ENCODE measurements at places on chromosomes 3 and 15.

GRCh38 chr3:146712806-146713205 lies 107.7 kb upstream of the PLSCR5 start:
- DNase-seq = no peak

DNA sequence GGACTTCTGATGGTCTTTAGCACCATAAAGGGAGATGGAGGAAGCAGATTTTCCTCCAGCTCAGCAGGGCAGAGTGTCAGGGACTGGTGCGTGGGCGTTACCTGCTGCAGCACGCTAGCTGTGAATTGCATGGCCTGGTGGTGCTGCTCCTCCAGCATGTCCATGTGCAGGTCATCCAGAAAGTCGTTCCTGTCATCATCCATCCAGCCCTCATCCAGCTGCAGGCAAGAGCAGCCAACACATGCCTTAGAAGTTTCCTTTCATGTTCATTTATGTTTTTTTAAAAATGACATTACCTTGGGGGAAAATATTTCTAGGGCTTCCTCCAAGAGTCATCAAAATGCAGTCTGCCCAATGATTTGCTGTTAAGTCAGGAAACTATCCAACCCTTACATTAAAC lies 239.2 kb downstream of the PDZRN3 start:
- DNase-seq = no peak

GRCh38 chr3:173028351-173028750 lies 112.7 kb downstream of the SPATA16 start:
- no peak for DNase-seq

GRCh38 chr3:116141724-116142123 lies 303.6 kb downstream of the LSAMP start:
- no peak for DNase-seq

- no peak for DNase-seq
Measured at GRCh38 chr15:82950746-82951370, 1.7 kb downstream of the HOMER2 start.

DNA sequence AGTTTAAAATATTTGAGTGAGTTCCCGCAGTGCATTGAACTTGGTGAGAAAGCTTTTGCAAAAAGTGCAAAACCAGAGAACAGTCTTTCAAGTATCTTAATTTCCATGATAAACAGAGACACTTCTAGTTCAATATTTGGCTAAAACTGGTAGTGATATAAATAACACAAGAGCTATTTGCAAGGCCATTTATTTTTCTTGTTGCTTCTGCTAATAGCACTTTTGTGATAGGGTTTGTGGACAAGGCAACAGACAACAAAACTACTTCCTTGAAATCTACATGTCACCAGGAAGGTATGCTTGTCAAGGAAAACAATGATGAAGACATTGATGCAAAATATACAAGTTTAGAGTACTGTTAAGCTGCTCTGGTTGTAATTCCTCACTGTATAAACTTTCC lies 1225.1 kb downstream of the OTOL1 start:
- DNase-seq = no peak

DNA sequence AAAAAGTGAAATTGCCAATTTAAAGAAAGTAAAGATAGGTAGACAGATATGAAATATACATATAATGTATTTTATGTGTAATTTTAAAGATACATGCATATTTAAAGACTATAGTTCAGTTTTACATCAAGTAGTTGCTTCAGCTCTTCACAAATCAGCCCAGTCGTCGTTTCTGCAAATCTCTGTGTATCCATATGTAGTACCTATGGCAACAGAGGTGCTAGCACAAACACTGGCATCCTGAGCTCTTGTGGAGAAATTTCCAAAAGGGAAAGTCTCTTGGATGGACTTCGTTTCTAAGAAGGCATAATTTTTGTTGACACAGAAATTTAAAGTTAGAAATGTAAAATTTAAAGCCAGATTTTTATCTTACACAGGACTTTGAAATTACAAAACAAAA lies 1284.7 kb downstream of the ROBO1 start:
- no peak for DNase-seq

- no peak for DNase-seq
Measured at GRCh38 chr15:72197041-72197459, 537 bp downstream of the GRAMD2A start.

DNA sequence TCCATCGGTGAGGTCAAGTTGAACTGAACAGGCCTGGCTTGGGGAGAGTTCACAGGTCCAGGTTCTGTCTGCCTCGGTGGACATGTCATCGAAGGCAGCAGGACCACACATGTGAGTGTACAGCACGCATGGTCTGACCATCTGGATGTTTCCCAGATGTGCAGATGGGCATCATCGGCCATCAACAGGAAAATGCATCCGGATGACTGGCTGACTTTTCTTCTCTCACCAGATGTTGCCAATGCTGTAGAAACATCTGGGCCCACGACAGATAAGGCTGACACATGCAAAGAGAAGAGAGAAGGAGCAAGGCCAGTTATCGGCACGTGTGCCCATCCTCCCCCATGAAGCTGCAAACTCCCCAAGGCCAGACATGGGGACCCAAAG lies 45.1 kb downstream of the NOX5 start:
- DNase-seq = no peak

DNA sequence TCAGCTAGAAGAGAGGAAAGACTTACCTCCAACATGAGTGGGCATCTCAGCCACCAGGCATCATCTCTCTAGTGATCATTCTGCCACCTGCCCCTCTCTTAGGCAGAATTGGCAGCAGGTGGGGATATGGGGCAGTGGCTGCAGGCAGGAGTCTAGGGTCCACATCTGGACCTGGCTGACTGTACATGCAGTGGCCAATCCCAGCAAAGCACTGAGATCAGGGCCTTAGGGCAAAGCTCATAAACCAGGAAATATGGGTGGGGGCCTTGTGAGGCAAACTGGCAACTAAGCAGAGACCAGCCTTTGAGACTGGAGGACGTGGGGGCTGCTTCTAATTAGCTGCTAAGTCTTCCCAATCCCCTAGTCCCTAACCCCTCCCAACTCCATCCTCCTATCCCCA lies 12.9 kb downstream of the POMGNT2 start:
- no peak for DNase-seq

DNA sequence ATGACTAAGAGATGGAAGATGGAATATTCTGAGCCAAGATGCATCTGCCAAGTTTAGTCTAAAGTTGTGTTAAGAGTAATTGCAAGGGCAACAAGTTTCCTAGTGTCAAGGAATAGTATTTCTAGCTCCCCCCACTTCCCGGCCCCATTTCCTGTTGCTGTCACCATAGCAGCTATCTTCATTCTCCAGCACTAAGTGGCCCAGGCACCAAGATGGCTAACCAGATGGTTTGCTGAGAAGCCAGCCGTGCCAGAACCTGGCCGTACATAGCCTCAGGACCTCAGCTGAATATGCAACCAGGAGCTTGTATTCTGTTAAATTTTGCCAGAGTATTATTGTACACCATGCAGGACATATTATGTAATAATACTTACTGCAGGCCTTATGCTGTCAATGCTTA lies 108.8 kb upstream of the UMPS start:
- no peak for DNase-seq

DNA sequence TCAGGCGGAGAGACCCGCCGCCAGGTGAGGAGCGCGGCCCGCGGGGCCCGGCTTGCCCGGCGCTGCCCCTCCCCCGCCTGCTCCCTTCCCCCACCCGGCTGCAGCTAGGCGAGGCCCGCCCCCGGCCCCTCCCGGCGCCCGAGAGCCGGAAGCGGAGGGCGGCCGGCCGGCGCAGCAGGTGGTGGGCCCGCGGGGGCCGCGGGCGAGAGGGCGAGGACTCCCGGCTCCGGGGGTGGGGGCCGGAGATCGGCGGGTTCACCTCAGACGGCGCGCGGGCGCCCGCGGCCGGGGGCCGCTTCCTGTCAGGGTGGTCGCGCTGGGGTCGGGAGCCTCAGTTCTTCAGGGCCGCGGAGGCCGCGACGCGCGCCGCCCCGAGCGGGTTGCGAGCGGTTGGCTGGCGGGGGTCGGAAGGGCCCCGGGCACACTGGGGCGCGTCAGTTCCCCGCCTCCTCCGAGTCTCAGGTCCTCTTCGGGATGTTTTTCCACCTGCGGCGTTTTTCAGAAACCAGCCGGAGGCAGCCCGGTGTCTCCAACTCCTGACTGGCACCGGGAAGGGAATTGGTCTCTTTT lies 395 bp downstream of the ZFAND6 start:
- DNase-seq = peak; percentile 92

Data from NCI-H1417 (cell line).